Aorta (tissue), 5 donors: ENCODE measurements at places on chromosomes 3 and 15. TPM values are rescaled to one million over a fixed set of nuclear protein-coding genes. Genes with fewer than 3 reads are reported as not detected.

GRCh38 chr3:57060089-57060821 lies at the start of gene SPATA12:
TSS of gene SPATA12 (plus strand) at chr3:57060664. CDS start at chr3:57073695, 13,031 bp downstream.
- no peak within 1 kb of the TSS for H3K27ac ChIP-seq
- no peaks in the 10 kb centered on the region for H3K36me3 ChIP-seq
- peak; percentile 87 for DNase-seq
- H3K4me3 ChIP-seq = no peak within 1 kb of the TSS

GRCh38 chr3:49276475-49277382 lies at the start of gene C3orf62:
TSS of gene C3orf62 (minus strand) at chr3:49277232. CDS start at chr3:49276872, 360 bp downstream.
- H3K27ac ChIP-seq = peak within 1 kb of the TSS; percentile 84
- DNase-seq = peak; percentile 97
- no peaks in the 10 kb centered on the region for H3K4me1 ChIP-seq
- peak within 1 kb of the TSS; percentile 51 for H3K4me3 ChIP-seq
- no peaks in the 10 kb centered on the region for H3K36me3 ChIP-seq
- no peaks in the 10 kb centered on the region for H3K27me3 ChIP-seq

DNA sequence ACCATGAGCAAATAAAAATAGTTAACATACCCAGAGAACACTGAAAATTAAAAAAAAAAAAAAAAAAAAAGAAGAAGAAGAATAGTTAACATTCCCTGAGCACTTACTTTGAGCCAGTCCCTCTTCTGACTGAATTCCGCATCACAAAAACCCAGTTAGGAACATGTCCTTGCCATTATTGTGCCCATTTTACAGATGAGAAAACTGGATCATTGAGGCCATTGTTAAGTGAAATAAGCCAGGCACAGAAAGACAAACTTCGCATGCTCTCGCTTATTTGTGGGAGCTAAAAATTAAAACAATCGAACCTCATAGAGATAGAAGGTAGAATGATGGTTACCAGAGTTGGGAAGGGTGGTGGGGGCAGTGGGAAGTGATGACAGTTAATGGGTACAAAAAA lies 119.5 kb downstream of the FGF12 start:
- H3K27me3 ChIP-seq = no peaks in the 10 kb centered on the region
- H3K27ac ChIP-seq = no peak overlapping the region
- H3K36me3 ChIP-seq = no peaks in the 10 kb centered on the region
- no peaks in the 10 kb centered on the region for H3K4me1 ChIP-seq
- H3K4me3 ChIP-seq = no peak overlapping the region
- DNase-seq = no peak

GRCh38 chr3:22308871-22309270 lies 557.9 kb upstream of the ZNF385D start:
- H3K4me3 ChIP-seq = no peak overlapping the region
- H3K4me1 ChIP-seq = no peaks in the 10 kb centered on the region
- no peaks in the 10 kb centered on the region for H3K27me3 ChIP-seq
- no peaks in the 10 kb centered on the region for H3K36me3 ChIP-seq

The HTD2 gene
- 7.8 TPM for total RNA-seq

The FSD2 gene
- not detected for total RNA-seq

The CLDN16 gene
- total RNA-seq = not detected

The GOLGA8G gene
- not detected for total RNA-seq
